ENCODE measurements at places on chromosomes 7 and 10.

DNA sequence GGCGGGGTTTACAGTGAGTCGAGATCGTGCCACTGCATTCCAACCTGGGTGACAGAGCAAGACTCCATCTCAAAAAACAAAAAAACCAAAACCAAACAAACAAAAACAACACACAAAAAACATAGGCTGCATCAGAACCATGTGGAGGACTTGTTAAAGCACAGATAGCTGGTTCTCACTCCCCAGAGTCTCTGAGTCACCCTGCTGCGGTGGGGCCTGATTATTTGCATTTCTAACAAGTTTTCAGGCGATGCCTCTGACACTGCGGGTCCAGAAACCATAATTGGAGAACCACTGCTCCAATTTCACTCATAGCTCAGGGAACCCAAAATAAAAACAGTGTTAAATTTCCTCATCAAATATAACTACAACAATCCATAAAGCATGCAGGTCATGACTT lies 816.7 kb downstream of the MAGI2 start:
- no peak for DNase-seq

DNA sequence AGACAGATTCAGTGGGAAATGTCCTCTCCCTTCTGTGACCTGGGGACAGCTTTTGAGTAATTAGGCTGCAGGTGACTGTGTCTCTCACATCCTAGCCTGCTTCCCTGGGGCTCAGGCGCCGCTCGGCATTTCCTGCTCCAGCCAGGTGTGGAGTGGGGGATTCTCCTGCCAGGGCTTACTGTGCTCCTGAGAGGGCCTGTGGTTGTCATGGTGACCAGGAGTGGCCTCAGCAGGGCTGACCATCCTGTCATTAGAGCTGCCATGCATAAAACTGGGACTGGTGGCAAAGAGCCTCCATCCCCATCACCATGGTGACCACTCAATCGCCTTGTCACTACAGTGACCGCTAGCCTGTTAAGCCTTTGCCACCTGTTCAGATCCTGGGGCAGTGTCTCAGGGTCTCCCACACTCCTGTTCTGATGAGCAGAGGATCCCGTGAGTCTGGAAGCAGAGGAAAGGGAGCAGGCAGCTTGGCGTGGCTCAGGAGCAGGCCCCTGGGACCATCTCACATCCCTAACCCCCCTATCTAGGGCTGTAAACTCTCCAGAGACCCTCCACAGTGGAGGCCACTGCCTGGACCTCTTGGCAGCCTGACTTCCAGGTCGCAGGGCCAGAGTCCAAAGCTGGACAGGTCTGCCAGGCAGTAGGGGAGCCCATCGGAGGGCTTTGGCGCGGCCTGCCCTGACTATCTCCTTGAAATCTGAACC lies at the start of gene GCK:
Gene GCK, minus strand, starts transcription at position 154 of the 707 bp plus-strand sequence. CDS start 486 bp downstream, outside the sequence.
- DNase-seq, result no peak

GRCh38 chr7:94041529-94041928 lies 37.4 kb upstream of the BET1 start:
- no peak for DNase-seq

- no peak for DNase-seq
These were observed 119.5 kb upstream of the INSYN2A start for GRCh38 chr10:127315888-127316287.

GRCh38 chr7:2781636-2782035 lies 62.5 kb downstream of the GNA12 start:
- DNase-seq, result no peak

GRCh38 chr7:25805027-25805687 lies 346.8 kb upstream of the NFE2L3 start:
- no peak for DNase-seq

GRCh38 chr7:12584930-12585329 lies 14.4 kb downstream of the SCIN start:
- DNase-seq, result no peak

DNA sequence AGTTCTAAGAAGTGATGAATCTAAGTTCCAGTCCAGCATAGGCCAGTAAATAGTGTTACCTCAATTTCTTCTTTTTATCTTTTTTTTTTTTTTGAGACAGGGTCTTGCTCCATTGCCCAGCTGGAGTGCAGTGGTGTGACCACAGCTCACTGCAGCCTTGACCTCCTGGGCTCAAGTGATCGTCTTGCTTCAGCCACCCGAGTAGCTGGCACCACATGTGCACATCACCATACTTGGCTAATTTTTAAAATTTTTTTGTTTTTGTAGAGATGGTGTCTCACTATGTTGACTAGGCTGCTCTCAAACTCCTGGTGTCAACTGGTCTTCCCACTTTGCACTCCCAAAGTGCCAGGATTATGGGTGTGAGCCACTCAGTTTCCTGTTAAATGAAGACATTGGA lies 126.6 kb upstream of the LYZL2 start:
- no peak for DNase-seq

- no peak for DNase-seq
These were observed 5.7 kb downstream of the TNS3 start for GRCh38 chr7:47576031-47576865.

- DNase-seq, result no peak
These were observed 76.9 kb downstream of the MAPK8 start for GRCh38 chr10:48383393-48383792.

- no peak for DNase-seq
These were observed 406.1 kb upstream of the AUTS2 start for GRCh38 chr7:69192134-69192533.

GRCh38 chr7:106345421-106346166 lies 60.8 kb upstream of the NAMPT start:
- no peak for DNase-seq

- peak; percentile 31 for DNase-seq
These were observed 72.9 kb upstream of the ABCB5 start for GRCh38 chr7:20542594-20542993.

- no peak for DNase-seq
These were observed 90.6 kb downstream of the CYP51A1 start for GRCh38 chr7:92043637-92044036.

GRCh38 chr7:20971219-20971618 lies 184.5 kb upstream of the SP8 start:
- DNase-seq, result no peak

DNA sequence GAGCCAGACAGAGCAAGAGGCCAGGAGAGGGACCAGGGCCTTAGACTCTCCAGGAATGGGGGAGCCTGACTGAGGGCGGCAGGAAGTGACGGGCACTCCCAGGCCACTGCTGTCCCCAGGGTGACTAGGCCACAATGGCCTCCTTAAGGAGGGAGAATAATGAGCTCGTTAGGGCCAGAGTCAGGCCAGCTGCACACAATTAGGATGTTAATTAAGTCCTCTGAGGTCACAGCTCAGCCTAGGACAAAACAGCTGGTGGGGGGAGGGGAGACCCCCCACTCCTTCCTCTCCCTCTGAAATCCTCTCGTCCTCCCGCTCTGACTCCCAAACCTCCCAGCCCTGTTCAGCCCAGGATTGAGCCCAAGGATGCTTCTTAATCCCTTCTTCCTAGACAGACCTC lies 143.0 kb downstream of the NEURL1 start:
- no peak for DNase-seq

DNA sequence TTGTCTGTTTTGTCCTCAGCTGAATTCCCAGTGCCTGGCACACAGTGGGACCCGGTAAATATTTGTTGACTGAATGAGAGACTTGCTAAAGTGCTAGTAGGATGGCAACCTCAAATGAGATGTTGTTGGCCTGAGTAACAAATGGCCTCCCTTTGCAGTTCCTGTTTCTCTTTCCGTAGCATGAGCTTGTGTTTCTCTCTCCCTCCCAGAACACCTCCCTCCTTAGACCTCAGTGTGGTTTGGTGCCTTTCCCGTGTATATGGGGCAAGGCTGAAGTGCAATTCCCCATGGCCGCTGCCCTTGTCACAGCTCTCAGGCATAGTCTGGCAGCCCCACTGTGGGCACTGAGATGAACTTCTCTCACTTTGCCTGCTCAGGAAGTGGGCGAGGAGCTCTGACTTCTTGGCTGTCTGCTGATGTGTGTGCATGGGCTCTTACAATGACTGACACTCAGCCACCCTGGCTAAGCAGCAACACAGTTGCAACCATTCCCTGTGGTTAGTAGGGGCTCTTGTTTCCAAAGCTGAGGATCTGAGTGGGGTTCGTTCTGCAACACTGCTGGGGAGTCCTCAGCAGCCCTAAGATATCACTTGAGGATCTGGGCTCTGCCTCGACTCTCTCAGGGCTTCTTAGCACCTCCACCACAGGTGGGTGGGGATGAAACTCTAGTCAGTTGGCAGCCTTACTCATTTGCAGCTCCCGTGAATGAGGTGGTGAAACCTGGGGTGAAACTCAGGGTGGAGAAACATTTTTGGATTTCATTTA lies 136.1 kb downstream of the ICA1 start:
- DNase-seq, result no peak

- DNase-seq, result no peak
These were observed 493.0 kb downstream of the LRMDA start for GRCh38 chr10:75924309-75924902.

DNA sequence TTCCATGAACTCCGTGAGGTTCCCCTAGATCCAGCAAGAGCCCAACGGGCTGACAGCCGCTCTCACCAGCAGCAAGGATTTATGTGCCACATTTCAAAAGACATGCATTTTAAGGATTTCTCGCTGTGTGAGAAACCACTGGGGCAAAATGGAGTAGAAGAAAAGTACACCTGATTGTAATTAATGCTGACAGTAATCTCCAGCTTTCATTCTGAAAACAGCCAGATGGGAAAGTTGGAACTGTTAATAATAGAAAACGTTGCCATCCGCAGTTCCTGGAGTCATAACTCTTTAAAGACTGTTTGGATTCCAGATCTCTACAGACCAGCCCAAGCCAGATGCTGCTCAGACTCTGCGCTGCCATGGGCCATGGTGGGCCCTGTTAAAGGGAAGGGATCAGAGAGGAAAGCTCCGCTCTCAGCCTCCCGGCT lies 216.9 kb upstream of the GLI3 start:
- DNase-seq, result no peak

- DNase-seq, result no peak
These were observed 56.4 kb upstream of the ANKRD1 start for GRCh38 chr10:90977162-90977854.

GRCh38 chr10:17768496-17768895 lies 16.5 kb downstream of the TMEM236 start:
- peak; percentile 33 for DNase-seq

DNA sequence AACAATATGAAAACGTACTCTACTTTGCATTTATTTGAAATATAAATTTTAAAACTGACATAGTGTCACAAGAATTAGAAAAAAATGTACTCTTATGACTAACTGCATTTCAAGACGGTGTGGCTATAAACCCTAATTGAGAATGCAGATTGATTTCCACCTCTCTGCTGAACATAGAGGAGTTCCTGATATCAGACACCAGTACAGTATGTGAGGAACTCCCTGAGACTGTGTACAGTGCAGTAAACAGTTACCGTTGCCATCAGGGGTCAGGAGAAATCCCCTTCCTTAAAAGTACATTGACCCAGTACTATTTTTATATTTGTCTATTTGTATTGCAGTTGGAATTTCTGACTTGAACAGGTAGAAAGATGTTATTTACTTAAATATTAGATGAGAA lies 61.8 kb upstream of the DKK1 start:
- no peak for DNase-seq

DNA sequence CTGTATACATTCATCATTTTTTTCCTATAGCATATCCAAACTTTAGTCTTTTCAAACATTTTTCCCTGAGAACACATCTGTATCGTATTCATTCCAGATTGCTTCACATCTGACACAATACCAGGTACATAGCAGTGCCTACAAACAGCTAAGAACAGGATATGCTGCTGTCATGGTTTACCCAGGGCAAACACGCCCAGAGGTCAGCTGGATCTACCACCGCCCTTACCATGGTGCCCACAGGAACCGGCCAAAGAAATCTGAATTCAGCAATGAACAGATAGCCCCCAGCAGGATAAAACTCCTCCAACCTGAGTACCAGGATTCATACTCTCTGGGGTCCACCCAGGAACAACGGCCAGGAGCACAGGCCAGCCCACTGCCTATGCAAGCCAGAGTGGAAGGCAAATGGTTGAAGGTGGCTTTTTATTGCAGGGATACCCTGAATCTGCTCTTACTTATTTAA lies 43.0 kb downstream of the TNS3 start:
- no peak for DNase-seq

- no peak for DNase-seq
These were observed 2.1 kb upstream of the SORCS3 start for GRCh38 chr10:104638861-104639589.

GRCh38 chr7:50552921-50553320 lies 12.3 kb downstream of the DDC start:
- no peak for DNase-seq

- DNase-seq, result no peak
These were observed 220.1 kb downstream of the POU6F2 start for GRCh38 chr7:39197831-39198230.

- DNase-seq, result no peak
These were observed 39.5 kb downstream of the WDFY4 start for GRCh38 chr10:48724127-48724526.

GRCh38 chr10:70966646-70967553 lies 78.5 kb upstream of the PCBD1 start:
- no peak for DNase-seq

DNA sequence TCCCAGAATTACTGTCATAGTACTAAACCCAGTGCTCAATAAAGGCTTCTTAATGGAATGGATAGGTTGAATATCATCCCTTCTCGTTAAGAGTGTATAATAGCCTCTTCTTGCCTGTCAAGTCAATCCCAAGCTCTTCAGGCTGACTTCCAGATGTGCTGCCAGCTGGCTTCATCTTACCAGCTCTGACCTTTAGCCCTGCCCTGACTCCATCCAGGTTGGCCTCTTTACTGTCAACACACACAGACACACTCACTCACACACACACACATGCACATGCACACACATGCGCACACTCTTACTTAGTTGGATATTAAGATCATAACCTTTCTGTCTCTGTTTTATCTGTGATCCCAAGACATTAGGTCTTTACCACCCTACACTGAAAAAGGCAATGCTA lies 49.1 kb downstream of the ASB4 start:
- no peak for DNase-seq

GRCh38 chr10:116772909-116773705 lies 30.7 kb upstream of the HSPA12A start:
- no peak for DNase-seq

DNA sequence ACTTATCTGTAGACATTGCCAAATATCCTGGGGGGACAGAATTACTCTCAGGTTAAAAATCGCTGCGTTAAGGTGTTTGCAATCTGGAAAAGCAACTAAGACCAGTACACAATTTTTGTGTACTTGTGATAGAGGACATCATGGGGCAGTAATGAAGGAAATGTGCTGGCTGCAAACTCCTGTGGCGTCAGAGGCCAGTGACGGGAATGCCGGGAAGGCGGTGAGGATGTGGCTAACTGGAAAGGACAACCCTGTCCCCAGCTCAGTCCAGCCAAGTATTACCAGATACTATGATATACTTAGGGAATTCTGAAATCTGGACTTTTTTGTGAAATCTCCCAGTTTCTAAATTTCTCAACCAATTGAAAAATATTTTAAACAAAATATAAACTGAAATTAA lies 103.1 kb upstream of the NANOS1 start:
- DNase-seq, result no peak

Measured in kidney capillary endothelial cell (primary cell).